ENCODE measurements at places on chromosomes 3 and 15. TPM values are rescaled to one million over a fixed set of nuclear protein-coding genes. Genes with fewer than 3 reads are reported as not detected.

DNA sequence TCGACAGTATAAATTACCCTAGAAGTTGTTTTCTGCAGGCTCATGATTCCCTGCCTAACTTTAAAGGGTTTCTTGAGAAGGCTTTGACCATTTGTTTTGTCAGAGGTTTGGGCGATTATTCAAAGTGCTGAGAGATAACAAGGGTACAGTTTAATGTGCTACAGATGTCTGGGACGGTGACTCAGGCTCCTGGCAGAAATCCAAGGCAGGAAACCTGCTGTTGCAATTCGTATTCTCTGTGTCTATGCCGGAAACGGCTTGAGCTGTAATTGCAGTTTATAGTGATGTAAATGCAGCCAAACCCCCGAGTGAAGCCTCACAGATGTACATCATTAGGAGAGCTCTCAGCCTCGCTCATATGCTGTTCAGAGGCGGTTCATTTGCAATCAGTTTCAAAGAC is 65.6 kb downstream of the SYNPR start:
- DNase-seq = peak; percentile 81

GRCh38 chr3:107925851-107926250 is 165.0 kb downstream of the CD47 start:
- no peak for DNase-seq

DNA sequence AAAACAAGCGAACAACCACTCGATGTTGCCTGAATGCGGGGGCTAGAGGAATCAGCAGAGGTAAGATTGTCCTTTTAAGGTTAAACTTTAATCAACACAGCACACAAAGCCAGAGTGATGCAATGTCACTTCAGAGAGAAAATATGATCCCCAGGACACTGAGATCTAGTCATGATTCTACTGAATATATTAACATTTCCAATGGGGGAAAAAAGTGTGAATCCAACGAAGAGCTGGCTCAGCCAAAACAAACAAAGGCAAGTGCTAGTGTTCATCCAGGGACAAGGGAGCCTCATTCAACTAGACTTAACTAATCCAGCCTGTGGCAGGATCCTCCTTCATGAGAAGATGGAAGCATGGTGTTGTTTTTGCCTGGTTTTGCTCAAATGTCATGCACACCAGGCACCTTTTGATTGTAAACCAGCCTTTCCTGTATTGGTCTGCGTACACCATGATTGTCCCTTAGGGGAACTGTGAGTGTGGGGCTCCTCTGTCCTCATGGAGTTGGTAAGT is 35.8 kb downstream of the SCG5 start:
- peak; percentile 36 for DNase-seq

The TBL1XR1 gene
- 78.2 TPM for total RNA-seq

The LOXL1 gene
- 503 TPM for total RNA-seq

The CCR9 gene
- total RNA-seq = not detected

The DNAH12 gene
- total RNA-seq = 0.77 TPM

The SH2D7 gene
- total RNA-seq = not detected

The TEX55 gene
- total RNA-seq = not detected

The CHDH gene
- total RNA-seq = under 0.01 TPM

GRCh38 chr15:25619761-25620160 is 180.9 kb upstream of the UBE3A start:
- DNase-seq = no peak

GRCh38 chr3:139317660-139318430 is 26.0 kb upstream of the MRPS22 start:
- DNase-seq = no peak

All from LHCN-M2 (cell line).